Left cardiac atrium (tissue), 4 donors: ENCODE measurements at places on chromosomes 12 and 14.

DNA sequence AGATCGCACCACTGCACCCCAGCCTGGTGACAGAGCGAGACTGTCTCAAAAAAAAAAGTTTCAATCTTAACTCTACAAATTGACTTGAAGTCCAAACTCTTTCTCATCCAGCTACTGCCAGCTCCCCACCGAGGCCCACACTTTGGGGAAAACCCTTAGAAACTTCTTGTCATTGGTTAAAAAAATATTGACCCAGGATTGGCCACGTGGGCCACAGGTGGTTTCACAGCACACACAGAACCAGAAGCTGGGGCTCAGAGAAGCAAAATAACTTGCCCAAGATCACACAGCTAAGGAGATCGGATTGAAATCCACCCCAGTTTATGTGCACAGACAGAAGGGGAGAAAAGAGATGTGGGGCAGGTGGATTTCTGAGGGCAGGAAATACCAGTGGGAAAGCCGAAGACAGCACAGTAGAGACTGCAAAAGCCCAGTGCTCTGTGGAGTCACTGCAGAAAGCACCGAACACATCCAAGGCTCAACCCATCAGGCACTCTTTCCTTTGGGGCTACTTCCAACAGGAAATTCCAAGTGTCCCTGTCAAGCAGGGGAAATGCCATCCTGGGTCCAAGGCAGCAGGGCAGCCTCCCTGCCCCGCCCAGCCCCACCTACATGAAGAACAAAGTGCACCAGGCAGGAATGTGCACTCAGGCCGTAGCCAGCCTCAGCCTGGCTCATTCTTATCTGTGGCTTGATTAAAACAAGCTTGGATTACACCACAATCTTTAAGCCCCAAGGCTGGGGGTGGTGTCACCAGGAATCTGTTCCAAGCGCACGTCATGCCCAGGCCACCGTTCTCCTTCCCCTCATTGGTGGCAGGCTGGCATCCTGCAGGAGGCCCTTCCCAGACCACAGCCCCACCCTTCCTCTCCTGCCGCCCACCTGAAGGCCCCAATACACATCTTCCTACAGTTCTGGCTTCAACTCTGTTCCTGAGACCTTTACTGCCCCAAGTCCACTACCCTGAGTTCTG is 72.5 kb downstream of the ITPK1 start:
- peak; percentile 76 for DNase-seq

- peak; percentile 86 for DNase-seq
Measured at GRCh38 chr12:50074936-50075807, 10.0 kb upstream of the SMARCD1 start.

- no peak for DNase-seq
Measured at GRCh38 chr14:21136024-21136423, 19.8 kb downstream of the OR5AU1 start.

DNA sequence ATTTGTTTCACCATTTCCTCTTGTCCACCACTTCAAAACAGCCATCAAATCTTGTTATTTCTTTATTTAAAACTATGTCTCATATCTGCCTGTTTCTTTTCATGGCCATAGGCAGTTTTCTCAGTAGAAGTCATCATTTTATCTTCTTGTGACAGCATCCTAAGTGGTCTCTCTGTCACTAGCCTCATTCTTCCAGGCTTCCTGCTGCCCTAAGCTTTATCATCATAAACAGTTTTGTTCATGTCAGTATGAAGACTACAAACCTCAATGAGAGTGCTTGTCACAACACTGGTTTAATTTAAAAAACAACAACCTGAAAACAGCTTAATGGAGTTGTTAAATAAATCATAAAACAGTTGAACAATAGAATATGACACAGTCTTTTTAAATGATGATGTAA is 387.8 kb upstream of the RPL10L start:
- no peak for DNase-seq
